Activated T-cell treated with anti-CD3 and anti-CD28 coated beads for 4 hours (primary cell): ENCODE measurements at places on chromosomes 11 and 22.

DNA sequence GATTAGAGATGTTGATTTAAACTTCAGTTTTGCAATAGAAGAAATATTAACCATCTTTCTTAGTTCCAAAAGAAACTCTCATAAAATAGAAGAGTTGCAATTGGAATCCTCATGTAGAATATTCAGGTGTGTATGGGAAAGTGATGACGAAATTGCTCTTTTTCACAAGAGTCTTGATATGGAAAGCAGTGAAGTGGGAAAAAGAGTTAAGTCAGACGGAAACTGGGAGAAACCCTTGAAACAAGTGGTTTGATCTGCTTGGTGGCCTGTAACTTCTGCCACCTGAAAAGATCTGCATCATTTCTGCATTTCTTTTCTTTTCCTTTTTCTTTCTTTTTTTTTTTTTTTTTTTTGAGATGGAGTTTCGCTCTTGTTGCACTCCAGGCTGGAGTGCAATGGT lies 41.8 kb upstream of the CLMP start:
- DNase-seq, result no peak

- no peak for DNase-seq
Measured at GRCh38 chr11:12126344-12127019, 16.1 kb downstream of the MICAL2 start.

GRCh38 chr22:43563571-43563970 lies 151.8 kb downstream of the MPPED1 start:
- no peak for DNase-seq

DNA sequence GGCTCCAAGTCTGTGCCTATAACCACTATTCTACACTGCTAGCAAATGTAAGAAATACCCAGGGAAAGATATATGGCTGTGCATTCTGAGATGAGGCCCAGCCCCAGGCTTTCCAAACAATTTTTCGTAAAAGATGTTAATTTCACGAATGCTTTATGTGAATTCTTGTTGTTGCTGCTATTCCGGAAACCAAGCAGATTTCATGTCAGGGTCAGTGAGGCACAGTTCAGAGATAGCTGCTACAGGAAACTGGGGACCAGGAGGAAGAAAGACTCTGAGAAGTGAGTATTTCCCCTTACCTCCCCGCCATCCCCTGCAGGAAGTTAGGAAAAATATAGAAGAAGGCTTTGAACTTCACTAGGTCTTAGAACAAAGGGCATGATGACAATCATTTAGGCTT lies 84.7 kb upstream of the TP53I11 start:
- no peak for DNase-seq

GRCh38 chr22:27075891-27076290 lies 418.5 kb downstream of the MIAT start:
- no peak for DNase-seq

GRCh38 chr11:1449490-1450243 lies 36.9 kb downstream of the MOB2 start:
- DNase-seq, result no peak

DNA sequence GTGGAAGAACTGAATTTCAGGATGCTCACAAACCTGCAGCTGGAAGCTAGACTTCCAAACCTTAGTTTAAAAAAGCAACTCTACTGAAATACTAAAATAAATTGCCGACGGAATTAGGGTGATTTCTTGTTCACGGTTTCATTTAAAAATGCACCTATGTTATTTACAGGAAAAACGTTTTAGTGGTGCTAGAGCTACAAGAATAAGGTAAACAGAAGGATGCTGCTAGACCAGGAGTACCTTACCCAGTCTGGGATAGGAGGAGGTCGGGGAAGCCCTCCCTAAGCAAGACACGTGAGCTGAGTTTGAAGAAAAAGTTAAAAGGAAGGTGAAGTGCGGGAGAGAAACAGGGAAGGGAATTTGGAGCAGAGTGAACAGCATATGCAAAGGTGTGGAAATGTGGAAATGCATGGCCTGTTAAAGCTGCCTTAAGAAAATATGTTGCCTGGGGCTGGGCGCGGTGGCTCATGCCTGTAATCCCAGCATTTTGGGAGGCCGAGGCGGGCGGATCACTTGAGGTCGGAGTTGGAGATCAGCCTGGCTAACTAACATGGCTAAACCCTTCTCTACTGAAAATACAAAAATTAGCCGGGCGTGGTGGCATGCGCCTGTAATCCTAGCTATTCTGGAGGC lies 1.4 kb upstream of the FTH1 start:
- DNase-seq, result no peak

GRCh38 chr11:111906680-111907079 lies 4.9 kb downstream of the CRYAB start:
- no peak for DNase-seq

DNA sequence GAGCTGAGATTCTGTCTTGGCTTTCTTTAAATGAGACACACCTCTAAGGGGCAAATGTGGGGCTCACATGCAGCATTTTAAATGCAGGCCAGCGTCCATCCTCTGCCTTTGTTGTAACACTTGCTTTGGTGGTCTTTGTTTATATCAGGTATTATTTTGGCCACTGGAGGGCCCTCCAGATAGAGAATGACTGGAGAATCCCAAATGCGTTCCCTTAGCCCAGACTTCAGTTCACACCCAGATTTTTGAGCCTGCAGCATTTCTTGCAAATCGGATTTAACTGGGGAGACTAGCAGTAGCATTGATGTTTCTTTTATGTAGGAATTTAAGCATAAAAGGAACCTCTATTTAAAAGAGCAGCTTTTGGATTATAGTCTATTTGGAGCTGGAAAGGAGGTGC lies 200.2 kb upstream of the SORL1-AS1 start:
- no peak for DNase-seq

DNA sequence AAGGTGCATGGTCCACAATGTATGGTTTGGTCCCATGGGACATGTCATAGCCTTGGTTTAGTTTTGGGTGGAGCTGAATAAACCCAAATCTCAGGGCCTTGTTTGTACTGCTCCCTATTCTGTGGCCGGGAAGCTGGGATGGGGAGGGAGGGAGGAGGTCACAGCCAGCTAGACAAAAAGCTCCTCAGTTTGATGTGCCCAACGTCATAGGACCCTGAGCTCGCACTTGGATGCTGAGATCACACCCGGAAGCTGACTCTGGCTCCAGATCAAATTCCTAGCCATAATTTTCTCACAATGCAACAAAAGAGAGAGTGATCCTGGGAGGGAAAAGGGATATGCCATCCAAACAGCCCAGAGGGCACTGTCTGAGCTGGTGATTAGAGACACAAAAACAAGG lies 1.5 kb downstream of the HSPB2 start:
- DNase-seq, result no peak

GRCh38 chr11:114244726-114245394 lies 51.3 kb upstream of the NNMT start:
- DNase-seq, result no peak

GRCh38 chr11:13674799-13675509 lies 6.5 kb downstream of the FAR1 start:
- DNase-seq, result no peak

GRCh38 chr11:64898076-64898445 lies 18.9 kb downstream of the ATG2A start:
- DNase-seq, result no peak

GRCh38 chr11:94145916-94146315 lies 17.3 kb downstream of the PANX1 start:
- no peak for DNase-seq

DNA sequence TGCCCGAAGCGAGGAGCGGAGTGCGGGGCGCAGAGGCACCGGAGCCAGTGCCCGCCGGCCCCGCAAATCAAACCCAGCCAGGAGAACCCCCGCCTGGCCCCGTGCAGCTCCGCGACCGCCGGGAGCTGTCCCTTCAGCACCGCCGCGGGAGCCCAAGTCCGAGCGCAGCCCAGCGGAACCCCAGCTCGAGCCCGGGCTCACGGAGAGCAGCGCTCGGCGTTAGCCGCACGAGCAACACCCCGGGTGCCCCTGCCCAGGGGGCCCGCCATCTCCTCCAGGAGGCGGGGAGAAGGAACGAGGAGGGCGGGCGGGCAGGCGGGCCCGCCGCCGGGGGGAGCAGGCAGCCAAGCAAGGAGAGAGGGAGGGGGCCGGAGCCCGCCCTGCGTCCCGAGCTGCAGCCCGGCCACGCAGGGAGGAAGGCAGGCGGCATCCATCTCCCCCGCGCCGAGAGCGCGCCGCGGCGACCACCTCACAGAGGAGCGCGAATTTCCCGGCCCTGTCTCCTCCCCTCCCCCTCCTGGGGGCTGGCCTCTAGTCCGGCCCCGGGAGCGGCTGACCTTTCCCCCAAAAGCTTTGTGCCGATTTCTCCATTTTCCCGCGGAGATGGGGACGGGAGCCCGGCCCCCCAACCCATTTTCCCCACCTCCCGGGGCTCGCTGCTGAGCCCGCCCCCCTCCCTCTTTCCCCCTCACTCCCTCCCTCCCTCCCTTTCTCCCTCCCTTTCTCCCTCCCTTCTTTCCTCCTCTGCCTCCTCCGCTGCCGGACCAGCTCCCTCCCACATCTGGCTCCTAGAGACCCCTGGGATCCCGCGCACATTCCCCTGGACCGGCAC lies 621 bp downstream of the KCNC1 start:
- no peak for DNase-seq

- no peak for DNase-seq
Measured at GRCh38 chr11:11349870-11350337, 3.1 kb downstream of the CSNK2A3 start.

DNA sequence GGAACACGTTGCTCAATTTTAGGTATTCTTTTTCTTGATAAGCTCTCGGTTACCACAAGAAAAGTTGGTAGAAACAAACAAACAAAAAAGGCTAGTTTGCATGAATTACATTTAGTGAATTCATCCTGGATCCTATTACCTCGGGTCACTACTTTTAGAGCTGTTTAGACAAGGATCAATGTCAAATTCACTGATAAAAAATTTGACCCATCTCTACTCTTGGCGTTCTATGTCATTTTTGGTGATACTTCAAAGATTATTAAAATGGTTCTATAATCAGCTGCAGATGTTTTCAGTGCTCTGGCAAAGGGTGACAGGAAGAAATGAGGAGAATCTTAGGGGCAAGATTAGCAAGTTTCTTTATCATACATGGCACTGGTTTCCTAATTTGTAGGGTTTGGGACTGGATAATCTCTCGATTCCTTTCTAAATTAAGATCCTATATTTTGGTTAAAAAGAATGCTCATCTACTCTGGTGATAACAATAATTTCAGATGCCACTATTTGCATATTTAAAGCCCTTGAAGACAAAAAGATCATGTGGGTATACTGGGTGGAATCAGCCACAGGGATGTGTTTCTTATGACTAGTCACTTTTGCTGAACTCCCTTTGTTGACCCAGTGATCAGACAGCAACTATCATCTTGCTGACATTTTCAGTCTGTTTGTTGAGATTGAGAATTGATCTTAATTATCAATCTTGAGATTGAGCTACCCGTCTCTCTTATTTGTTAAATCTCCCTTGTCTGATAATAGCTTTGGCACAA lies 442.9 kb downstream of the AASDHPPT start:
- no peak for DNase-seq

DNA sequence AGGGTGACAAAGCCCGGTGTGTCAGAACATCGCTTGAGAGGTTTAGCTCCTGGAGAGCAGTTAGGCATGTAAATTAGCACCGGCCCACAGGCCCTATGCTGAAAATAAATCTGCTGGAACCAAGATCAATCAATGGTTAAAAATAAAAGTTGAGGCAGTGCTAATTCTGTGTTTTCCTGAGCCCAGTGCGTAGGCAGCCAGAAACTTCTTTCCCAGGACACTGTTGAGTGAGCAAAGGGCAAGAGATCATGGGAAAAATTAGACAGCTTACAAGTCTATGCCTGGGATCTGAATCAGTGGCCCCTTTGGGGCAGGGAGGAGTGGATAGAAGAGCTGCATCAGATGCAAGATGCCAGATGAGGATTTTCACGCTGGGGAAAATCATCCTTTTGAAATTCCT lies 539.2 kb downstream of the BUD13 start:
- no peak for DNase-seq

DNA sequence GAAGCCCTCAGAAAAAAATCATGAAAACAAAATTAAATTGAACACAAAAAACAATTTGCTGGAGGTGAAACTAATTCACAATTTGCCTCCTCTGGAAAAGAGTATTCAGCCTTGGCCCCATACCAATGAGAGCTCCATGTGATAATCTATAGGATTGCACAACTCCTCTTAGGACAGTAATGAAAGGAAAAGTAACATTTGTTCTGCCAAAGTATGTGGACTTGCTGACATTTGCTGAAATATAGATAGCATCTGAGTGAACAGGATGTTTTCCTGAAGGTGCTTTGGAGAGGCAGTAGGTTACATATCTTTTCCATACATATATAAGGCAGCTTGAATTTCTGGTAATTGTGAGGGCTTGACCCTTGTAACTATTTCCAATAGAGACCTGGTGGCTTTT lies 122.8 kb downstream of the OR4C45 start:
- DNase-seq, result no peak

GRCh38 chr11:61266602-61267001 lies 25.6 kb downstream of the PGA5 start:
- DNase-seq, result no peak

DNA sequence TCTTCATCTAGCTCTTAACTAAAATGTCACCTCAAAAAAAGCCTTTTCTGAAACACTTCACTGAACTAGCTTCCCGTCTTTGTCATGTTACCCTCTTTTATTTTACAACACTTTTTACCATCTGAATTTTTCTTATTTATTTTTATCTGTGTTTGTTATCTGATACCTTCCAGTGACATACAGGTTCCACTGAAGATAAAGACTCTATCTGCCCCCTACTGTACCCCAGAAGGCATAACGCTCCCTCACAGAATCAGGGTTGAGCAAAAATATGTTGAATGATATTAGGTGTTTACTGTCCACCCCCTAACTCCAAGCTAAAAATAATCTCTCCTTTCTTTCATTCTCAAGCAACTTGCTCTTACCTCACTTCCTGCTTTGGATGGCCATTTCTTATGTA lies 654.2 kb downstream of the NELL1 start:
- no peak for DNase-seq

- no peak for DNase-seq
Measured at GRCh38 chr22:36243986-36244385, 4.7 kb upstream of the APOL2 start.

DNA sequence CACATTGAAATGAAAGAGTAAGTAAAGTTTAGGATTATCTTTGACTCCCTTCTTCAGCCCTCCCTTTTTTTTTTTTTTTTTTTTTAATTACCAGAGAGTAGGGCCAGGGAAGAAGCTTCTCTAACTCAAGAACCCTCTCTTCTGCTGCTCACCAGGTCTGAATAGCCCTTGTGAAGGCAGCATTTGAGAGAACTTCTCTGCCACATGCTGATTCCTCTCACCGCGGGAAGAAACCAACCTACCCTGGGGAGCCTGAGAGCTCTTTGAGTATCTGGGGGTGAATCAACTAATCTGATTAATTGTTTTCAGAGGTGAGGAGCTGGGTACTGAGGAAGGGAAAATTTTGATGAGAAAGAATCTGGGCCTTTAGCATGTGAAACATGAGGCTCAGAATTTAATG lies 434.5 kb upstream of the CCDC90B start:
- no peak for DNase-seq

DNA sequence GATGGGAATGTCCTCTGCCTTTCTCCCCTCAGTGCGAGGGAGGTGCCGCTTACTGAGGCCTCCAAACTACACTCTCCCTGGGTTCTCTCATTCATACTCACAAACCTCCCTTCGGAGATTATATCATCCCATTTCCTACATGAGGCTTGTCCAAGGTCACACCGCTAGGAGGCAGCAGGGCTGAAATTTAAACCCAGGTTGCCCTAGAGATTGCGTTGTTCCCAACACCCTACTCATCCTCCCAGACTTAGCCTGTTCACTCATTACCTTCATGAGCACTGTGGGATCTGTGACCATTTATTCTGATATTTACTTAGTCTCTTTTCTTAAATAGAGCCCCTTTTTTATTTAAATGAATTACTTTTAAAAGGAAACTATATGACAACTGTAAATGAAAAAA lies 31.1 kb downstream of the SDHAF2 start:
- no peak for DNase-seq

GRCh38 chr22:44719586-44720368 lies 17.8 kb downstream of the PRR5 start:
- no peak for DNase-seq
